ENCODE measurements at places on chromosomes 4 and X. TPM values are rescaled to one million over a fixed set of nuclear protein-coding genes. Genes with fewer than 3 reads are reported as not detected.
A peak's percentile ranks its signal among the peaks of the same experiment; 100 is the strongest.

DNA sequence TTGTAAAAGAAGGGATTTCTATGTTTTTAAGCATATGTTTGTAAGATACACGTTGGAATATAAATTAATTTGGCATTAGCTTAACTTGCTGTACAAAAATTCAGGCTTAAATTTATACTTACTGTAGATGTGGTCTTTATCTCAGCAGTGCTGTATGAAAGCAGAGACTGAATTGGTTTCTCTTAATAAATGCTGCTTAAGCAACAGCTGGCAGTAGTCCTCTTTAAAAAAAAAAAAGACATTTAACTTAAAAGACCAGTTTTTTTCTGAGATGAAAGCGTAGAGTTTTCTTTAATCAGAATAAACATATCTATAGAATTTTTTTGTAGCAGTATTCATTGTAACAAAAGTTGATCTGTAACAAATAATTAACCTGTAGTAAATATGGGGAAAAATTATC is 124.6 kb downstream of the RAP1GDS1 start:
- no peak for DNase-seq
- no peaks in the 10 kb centered on the region for H3K4me1 ChIP-seq
- no peak overlapping the region for H3K27ac ChIP-seq
- no peak overlapping the region for H3K4me3 ChIP-seq

GRCh38 chr4:153713866-153714646 is 30.0 kb downstream of the TLR2 start:
- no peaks in the 10 kb centered on the region for H3K36me3 ChIP-seq
- DNase-seq, result no peak
- no peak overlapping the region for H3K27ac ChIP-seq

PIGA gene
- total RNA-seq, result 23.0 TPM

MORC4 gene
- total RNA-seq, result 31.2 TPM

FAM3A gene
- total RNA-seq, result 33.8 TPM

TGIF2LX gene
- total RNA-seq, result not detected

DNA sequence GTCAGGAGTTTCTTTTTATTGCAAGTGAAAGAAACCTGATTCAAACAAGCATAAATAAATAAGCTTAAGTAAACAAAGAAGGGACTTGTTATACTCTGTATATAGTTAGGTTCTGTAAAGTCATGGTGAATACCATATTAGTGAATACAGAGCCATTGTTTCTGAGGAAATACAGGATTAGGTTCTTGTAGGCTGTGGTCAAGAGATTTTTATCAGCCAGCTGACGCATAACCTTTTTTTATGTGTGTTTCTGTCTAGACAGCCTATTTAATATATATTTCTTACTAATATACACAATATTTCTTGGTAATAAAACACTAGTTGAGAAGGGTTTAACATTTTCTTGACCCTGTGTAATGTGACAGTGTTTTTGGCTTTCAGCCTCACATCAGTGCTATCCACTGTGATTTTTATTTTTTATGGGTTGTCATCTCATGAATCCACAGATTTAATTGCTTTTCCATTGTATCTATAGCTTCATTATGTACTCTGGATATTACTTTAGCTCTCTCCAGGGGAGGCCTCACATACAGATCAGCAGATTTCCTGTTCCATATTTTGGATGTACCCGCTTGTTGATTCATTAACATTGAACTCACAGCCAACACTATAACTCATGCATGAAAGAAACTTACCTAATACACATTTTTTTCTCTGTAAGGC is 8.0 kb downstream of the HERC3 start:
- no peak overlapping the region for H3K4me3 ChIP-seq
- no peaks in the 10 kb centered on the region for H3K36me3 ChIP-seq
- H3K4me1 ChIP-seq, result peaks cover 6% of the 10 kb centered on the region
- DNase-seq, result no peak
- H3K27ac ChIP-seq, result peak overlapping the region; percentile 32
- no peaks in the 10 kb centered on the region for H3K27me3 ChIP-seq

- H3K4me3 ChIP-seq, result no peak overlapping the region
- no peak overlapping the region for H3K27ac ChIP-seq
- H3K27me3 ChIP-seq, result no peaks in the 10 kb centered on the region
- H3K4me1 ChIP-seq, result no peaks in the 10 kb centered on the region
- H3K36me3 ChIP-seq, result no peaks in the 10 kb centered on the region
These were observed 20.0 kb downstream of the CLDN22 start for GRCh38 chr4:183300070-183300469.

ANOS1 gene
- total RNA-seq, result 6.4 TPM

ASB5 gene
- total RNA-seq, result 0.10 TPM

GABRE gene
- total RNA-seq, result 15.5 TPM

GRCh38 chrX:149221230-149221629 is 283.9 kb downstream of the IDS start:
- no peak overlapping the region for H3K4me3 ChIP-seq
- no peaks in the 10 kb centered on the region for H3K27me3 ChIP-seq
- no peak for DNase-seq
- no peaks in the 10 kb centered on the region for H3K36me3 ChIP-seq

DNA sequence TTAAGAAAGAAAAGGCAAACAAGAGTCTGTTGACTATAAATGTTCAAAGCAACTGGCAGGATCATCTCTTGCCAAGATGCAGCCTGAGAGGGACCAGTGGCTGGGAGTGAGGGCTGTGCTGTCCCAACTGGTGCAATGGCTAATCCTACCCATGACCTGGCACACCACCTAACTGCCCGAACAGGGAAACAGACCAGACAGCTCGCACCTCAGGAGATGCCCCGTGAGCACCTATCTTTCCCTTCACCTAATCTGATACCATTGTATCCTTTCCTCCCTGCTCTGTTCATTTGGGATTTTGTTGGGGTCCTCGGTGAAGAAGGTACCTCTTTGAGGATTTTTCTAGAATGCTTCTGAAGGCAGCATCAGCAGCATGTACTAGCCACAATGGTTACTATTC is 206.5 kb upstream of the MAMLD1 start:
- no peak overlapping the region for H3K4me3 ChIP-seq
- no peak overlapping the region for H3K27ac ChIP-seq
- no peaks in the 10 kb centered on the region for H3K27me3 ChIP-seq
- H3K4me1 ChIP-seq, result no peaks in the 10 kb centered on the region
- no peak for DNase-seq

DNA sequence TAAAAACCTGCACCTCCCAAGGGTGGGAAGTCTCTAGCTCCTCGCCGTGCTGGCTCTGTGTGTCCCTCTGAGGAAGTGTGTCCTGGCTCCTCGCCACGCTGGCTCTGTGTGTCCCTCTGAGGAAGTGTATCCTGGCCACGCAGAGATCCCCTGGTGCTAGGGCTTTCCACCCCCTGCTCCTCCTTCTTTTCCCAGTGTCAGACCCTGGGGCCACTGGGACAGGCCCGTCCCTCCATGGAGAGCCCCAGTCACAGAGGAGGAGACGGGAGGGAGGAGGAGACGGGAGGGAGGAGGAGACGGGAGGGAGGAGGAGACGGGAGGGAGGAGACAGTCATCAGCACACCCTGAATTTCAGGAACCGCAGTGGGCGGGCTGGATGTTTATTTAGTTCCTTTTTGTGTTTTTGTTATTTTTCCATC is 53.8 kb upstream of the HGFAC start:
- no peaks in the 10 kb centered on the region for H3K27me3 ChIP-seq
- peaks cover 30% of the 10 kb centered on the region for H3K4me1 ChIP-seq
- H3K27ac ChIP-seq, result peak overlapping the region; percentile 82
- H3K36me3 ChIP-seq, result no peaks in the 10 kb centered on the region
- no peak for DNase-seq

MAGEA8 gene
- not detected for total RNA-seq
